Stimulated activated CD4-positive, alpha-beta T cell treated with anti-CD3 and anti-CD28 coated beads, Interleukin-1b, Interleukin-23, amount 100 ng/mL, for 1 hour (primary cell): ENCODE measurements at places on chromosomes 6 and 20.

DNA sequence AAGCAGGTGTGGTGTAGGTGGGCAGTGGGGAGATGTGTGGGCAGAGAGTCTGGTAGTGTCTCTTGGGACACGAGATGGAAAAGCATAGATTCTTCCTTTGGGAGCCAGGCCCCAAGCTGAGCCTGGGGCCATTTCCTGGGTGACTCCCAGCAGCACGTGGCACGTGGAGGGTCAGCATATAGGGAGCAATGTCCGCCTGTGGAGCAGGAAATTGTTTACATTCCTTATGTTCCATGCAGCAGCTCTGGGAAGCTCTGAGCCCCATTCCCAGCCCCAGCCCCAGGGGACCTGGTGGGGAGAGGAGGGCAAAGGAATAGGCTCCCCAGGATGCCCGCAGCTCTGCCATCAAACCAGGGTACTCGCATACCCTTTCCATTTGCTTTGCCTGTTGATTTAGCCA lies 57.6 kb downstream of the DAAM2 start:
- no peak for DNase-seq

- DNase-seq = no peak
Measured at GRCh38 chr20:57437672-57438330, 46.6 kb downstream of the RBM38 start.

- DNase-seq = no peak
Measured at GRCh38 chr6:56708810-56709597, 66.3 kb upstream of the DST start.

- DNase-seq = no peak
Measured at GRCh38 chr6:73328790-73329189, 25.3 kb downstream of the DPPA5 start.

- DNase-seq = no peak
Measured at GRCh38 chr6:118746145-118746824, 94.9 kb upstream of the CEP85L start.

- no peak for DNase-seq
Measured at GRCh38 chr20:36541227-36541767, at the start of gene MYL9. MYL9 (plus strand) TSS chr20:36541519; CDS start chr20:36544885, 3,366 bp downstream.

DNA sequence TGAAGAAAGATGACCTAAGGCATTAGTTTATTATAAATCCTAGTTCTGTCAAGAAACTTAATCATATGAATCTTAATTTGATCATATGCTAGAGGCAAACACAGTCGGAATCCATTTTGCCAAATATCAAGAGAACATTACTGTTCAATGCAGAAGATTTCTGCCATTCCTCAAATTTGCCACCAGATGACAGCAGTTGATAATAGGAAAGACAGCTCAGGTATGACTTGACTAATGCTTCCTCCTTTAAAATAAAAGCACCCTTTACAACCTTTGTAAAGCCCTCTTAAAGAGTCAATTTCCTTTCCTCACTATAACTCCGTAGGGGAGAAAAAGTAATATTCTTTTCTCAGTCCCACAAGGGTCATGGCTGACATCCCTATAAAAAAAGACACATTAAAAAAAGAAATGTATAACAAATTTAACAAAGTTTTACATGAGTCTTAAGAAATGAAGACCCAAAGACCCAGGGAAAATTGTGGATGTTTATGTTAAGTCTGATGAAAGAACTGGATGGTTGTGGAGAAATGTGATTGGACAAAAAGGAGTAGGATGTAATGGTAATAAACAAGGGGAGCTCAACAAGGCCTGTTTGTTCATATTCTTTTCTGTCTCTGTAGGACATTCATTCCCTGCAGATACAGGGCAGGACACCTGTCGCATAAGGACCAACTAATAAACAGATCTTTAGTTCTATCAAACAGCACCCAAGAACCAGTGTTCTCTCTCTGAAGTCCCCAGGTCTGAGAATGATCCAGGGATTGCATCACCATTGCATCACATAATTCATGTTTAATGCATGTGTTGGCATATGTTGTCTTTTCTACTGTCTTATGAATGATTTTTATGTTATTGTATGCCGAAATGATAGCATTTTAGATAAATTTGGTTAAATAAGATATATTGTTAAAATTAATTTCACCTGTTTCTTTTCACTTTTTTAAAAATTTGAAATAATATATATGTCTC lies 23.0 kb upstream of the IL17A start:
- no peak for DNase-seq

GRCh38 chr6:43268355-43268700 lies 25.0 kb downstream of the TTBK1 start:
- DNase-seq = no peak

- no peak for DNase-seq
Measured at GRCh38 chr6:106735136-106735633, 105.8 kb downstream of the QRSL1 start.

DNA sequence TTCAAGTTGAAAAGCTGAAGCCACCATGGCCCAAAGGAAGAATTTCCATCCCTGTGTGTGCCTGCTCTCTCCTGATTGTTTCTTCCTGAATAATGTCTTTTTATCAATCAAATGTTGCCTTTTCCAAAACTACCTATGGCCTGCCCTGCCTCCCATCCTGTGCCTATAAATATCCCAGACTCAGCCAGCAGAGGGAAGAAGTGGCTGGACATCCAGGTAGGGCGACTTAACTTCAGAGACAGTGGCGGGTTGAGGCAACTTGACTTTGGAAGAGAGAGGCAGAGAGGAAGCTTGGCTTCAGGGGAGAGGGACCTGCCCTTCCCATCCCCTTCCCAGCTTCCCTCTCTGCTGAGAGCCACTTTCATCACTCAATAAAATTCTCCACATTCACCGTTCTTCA lies 133.0 kb downstream of the LCA5 start:
- no peak for DNase-seq

- no peak for DNase-seq
Measured at GRCh38 chr20:43667341-43668132, 623 bp downstream of the MYBL2 start.

DNA sequence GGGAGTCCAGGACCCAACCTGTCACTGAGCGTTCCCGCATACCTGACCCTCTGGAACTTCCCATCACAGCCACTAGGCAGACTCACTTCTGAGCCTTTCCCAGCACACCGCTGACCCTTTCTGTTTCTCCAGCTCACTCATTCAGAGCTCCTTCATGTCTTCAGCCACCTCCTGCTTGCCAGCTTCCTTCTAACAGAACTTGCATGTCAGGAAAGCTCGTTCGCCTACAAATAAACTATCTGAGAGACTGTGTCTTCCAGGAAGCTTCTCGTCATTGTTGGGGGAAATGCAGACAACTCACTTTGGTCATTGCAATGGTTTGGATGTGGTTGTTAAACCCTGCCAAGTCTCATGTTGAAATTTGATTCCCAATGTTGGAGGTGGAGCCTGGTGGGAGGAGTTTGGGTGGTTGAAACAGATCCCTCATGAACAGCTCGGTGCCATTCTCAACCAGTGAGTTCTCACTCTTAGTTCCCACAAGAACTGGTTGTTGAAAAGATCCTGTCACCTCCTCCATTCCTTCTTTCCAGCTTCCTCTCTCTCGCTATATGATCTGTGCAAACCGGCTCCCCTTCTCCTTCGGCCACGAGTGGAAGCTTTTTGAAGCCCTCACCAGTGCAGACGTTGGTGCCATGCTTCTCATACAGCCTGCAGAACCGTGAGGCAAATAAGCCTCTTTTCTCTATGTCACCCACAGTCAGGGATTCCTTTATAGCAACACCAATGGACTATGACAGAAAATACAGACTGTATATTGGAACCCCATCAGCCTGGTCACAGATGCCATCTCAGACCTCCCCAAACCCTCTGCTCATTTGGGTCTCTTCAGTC lies 1.4 kb upstream of the MUC21 start:
- DNase-seq = no peak

- no peak for DNase-seq
Measured at GRCh38 chr20:8764344-8764962, 304.4 kb upstream of the PLCB4 start.

DNA sequence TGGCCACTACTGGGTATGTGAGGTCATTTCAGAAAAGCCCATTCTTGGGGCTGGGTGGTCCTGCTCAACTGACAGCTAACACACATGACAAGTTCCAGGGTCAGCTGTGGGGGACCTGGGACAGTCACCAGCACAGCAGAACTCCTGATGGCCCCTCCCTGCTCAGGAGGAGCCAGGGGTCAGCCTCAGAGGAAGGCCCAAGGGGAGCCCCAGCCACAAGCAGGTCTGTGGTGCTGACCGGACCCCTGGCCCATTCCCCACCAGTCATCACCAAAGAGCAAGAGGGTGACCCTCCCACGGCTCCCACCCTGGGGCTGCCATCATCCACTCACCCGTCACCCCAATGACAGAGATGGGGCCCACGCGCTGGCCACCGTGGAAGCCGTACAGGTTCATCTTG lies 18.0 kb downstream of the CYP21A2 start:
- no peak for DNase-seq

- no peak for DNase-seq
Measured at GRCh38 chr6:125869427-125869826, 78.7 kb downstream of the NCOA7 start.

GRCh38 chr6:45835721-45836437 lies 179.8 kb downstream of the CLIC5 start:
- no peak for DNase-seq

- peak; percentile 33 for DNase-seq
Measured at GRCh38 chr20:38997622-38998021, 35.5 kb downstream of the DHX35 start.

DNA sequence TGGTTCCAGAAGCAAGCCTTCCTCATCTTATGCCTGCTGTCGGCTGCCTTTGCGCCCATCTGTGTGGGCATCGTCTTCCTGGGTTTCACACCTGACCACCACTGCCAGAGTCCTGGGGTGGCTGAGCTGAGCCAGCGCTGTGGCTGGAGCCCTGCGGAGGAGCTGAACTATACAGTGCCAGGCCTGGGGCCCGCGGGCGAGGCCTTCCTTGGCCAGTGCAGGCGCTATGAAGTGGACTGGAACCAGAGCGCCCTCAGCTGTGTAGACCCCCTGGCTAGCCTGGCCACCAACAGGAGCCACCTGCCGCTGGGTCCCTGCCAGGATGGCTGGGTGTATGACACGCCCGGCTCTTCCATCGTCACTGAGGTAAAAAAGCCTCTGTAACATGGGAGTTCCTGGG lies 366 bp downstream of the SLC22A1 start:
- DNase-seq = no peak

DNA sequence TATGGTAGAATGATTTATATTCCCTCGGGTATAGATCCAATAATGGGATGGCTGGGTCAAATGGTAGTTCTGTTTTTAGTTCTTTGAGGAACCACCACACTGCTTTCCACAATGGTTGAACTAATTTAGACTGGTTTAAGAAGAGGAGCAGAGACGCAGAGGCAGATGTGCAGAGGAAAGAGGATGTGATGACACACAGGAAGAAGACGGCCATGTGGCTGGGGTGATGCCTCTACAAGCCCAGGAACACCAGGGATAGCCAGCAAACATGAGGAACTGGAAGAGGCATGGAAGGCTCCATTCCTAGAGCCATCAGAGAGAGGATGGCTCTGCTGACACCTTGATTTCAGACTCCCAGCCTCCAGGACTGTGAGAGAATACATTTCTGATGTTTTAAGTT lies 218.3 kb upstream of the DTNBP1 start:
- DNase-seq = no peak

- no peak for DNase-seq
Measured at GRCh38 chr6:3045777-3046176, 22.5 kb upstream of the RIPK1 start.

- no peak for DNase-seq
Measured at GRCh38 chr6:131924881-131925474, 26.2 kb downstream of the CCN2 start.

DNA sequence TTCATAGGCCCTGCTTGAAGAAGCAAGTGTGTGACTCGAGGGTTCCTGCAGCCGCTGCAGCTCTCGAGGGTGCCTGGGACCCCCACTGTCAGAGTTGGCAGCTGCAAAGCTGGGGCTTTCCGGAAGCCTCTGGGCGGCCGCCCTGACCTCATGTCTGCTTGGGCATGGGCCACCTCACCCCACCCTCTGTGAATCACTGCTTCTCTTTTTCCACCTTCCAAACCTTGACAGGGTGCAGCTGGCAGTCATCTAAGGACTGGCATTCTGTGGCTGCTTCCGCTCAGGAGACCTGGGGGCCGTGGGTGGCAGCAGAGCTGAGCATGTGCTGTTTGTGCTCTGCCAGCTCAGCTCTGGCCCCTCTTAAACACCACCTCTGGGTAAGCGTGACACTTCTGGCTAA lies 32.0 kb downstream of the ERMARD start:
- no peak for DNase-seq

DNA sequence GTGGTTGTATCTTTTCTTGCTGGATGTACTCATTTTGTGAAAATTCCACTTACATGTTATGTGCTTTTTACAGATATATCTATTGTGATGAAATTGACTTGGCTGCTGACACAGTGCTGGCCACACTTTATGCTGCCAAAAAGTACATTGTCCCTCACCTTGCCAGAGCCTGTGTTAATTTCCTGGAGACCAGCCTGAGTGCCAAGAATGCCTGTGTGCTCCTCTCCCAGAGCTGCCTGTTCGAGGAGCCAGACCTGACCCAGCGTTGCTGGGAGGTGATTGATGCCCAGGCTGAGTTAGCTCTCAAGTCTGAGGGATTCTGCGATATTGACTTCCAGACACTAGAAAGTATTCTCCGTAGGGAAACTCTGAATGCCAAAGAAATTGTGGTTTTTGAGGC lies 4.9 kb downstream of the BTBD3 start:
- DNase-seq = no peak

DNA sequence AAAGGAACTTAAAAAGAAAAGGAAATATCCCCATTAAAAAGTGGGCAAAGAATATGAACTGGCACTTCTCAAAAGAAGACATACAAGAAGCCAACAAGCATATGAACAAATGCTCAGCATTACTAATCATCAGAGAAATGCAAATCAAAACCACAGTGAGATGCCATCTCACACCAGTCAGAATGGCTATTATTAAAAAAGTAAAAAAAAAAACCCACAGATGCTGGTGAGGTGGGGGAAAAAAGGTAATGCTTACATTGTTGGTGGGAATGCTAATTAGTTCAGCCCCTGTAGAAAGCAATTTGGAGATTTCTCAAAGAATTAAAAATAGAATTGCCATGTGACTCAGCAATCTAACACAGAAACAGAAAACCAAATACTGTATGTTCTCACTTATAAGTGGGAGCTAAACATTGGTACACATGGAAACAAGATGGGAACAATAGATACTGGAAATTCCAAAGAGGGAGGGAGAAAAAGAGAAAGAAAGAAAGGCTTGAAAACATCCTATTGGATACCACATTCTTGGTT lies 437.1 kb downstream of the GRIK2 start:
- no peak for DNase-seq

DNA sequence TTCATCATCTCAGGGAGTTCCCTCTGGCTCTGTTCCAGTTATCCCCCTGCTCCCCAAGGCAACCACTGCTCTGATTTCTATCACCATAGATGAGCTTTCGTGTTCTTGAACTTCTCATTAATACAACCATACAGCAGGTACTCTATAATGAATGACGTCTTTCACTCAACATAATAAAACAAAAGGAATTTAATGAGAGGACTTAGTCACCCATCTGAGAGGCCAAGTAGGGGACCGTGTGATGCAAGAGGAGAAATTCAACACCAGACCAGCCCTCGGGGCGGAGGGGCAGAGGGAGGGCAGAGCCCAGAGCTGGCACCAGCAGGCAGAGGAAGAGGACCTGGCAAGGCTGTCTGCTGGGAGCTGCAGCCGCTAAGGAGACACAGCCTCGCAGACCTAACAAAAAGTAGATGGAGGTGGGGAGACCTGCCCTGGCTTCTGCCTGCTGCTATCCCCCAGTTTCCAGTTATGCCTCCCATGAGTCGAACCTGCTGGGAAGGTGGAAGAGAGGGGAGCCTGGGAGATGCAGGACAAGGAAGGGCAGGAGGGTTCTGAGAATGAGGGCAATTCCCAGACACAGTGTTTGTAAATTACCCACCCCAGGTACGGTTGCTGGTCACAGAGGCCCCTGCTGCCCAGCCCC lies 13.8 kb downstream of the CCN5 start:
- DNase-seq = no peak
